ENCODE measurements at places on chromosomes 1 and 21.

DNA sequence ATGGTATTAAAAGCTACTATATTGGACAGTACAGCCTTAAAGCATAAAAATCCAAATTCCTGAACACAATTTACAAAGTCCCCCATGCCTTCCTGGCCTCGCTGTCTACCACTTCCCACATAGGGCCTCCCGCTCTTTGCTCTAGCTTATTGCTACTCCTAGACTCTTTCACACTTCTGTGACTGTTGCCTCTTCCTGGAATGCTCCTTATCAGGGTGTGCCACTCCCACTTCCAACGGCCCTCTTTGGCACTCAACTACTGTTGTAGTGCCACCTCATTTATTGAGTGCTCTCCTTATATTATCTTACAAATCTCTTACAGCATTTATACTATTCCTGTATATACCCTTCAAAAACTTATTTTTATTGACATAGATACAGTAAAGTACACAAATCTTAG, 4.8 kb downstream of the SARS1 start:
- DNase-seq = no peak

- DNase-seq = no peak
Observed at GRCh38 chr1:2192031-2192995, 2.3 kb downstream of the FAAP20 start.

DNA sequence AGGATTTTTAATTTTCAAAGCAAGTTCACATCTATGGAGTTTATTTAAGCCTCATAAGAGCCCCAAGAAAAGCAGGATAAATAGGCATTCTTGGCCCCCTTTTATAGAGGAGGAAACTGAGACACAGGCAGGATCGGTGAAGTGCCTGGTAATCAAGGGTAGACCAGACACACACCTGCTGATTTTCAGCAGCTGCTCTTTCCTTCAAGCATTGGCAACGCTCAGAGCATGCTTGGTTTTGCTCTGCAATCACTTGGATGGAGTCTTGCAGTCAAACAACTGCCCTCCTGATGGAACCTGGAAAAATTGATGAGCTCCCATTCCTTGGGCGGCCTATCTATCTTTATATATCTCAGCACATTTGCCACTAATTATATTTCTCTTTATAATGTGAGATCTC, 478.9 kb upstream of the CAMK1G start:
- no peak for DNase-seq

GRCh38 chr1:67308136-67308535, 463 bp downstream of the IL12RB2 start:
- DNase-seq = no peak

DNA sequence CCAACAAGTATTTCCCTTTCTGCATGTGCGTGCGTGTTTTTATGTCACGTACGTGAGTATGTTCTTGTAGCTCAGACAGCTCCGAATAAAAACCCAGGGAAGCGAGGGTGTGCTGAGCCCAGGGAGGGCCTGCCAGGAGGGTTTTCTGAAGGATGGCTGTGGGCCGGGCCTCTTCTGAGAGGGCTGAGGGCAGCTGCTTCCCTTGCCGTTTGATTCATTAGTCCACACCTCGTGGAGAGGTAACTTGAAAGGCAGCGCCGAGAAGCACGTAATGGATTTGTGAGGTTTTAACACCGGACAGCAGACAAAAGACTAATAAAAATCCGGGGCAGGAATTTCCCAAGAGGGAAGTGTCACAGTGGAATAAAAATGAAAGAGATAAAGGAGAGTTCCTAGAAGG, 29.5 kb downstream of the CD247 start:
- no peak for DNase-seq

GRCh38 chr1:94270801-94271203, 33.4 kb upstream of the ARHGAP29 start:
- DNase-seq = no peak

DNA sequence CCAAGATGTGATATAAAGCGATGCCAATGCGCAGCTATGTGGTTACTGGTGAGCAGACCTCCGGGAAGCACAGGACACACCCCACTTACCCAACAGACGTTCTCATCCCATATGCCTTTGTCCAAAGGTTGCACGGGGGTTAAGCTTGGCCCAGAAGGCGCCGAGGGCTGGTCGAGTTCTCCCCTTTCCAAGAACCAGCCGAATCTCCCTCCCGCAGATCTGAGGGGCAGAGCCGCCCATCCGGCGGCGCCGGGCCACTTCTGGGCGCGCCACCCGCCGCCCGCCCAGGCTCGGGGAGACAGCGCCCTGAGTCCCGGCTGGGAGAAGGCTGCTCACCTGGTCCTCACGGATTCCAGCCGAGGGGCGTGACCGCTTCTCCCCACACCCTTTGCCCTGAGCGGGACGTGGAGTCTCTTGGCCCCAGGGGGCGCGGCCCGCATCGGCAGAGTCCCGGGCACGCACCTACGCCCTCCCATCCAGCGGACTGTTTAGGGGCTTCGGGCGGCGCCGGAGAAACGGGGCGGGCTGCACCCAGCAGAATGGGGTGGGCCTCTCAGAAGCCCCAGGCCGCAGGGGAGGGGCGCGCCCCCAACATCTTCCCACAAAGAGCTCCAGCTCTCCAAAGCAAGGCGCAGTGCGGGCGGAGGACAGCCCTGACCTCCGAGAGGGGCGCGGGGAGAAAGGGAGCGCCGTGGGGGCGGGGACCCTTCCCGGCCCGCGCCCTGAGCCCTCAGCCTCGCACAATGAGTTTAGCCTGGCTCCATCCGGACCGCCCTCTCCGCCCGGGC, 615 bp downstream of the GPR161 start:
- peak; percentile 85 for DNase-seq

DNA sequence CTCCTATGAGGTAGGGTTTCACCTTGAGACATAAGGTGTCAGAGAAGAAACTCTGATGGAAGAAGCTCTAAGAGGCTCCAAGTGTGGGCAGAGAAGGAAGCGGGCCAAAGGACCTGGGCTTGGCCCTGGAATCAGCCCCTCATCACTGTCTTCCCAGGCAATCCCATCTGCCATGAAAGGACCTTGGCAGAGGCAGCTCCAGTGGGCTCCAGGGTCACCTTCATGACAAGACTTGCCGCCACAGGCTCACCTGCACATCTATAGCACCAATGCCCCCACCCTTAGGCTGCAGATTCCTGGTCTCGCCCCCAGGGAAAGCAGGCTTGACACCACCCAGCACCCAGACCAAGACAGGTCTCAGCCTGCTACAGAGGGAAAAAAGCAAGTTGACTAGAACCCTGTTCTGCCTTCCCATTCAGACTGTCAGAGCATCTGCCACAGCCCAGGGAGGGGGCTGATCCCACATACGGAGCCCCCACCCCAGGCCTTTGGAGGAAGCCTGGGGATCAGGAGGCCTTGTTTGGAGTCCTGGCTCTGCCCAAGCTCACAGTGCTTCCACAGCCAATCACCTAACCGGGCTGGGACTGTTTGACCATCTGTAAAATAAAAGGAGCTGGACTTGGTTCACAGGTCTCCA, 490 bp upstream of the FAM110D start:
- no peak for DNase-seq

DNA sequence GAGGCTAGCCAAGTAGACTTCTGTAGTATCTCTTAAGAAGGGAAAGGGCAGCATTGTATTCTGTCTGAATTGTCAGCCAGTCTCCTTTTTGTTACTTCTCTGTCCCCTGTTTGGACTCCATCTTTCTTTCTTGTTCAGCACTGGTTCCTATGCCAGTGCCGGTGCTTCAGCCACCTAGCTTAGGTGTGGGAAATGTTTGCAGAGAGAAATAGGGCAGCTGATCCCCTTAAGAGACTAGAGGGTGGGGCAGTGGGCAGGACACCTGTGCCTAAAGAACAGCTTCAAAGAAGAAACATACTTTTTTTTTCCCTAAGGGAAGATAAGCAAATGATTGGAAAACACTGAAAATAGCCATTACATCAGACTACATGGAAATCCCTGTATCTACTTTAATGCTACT, 113.0 kb downstream of the POU2F1 start:
- no peak for DNase-seq

DNA sequence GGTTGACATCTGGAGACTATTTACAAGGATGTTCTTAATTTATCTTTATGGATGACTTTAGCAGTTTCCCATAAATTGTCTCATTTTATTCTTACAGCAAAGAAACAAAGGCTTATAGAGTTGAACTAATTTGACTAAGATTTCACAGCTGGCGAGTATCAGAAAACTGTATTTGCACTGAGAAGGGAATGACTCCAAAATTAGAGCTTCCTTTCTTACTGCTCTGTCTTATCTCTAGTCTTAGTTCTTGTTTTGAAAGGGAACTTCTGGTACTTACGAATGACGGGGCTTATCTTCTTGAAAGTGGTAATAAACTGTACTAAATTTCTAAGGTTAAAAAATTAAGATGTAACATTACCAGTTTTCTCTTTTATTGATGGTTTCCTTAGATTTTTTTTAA, 13.6 kb downstream of the CNST start:
- DNase-seq = no peak

DNA sequence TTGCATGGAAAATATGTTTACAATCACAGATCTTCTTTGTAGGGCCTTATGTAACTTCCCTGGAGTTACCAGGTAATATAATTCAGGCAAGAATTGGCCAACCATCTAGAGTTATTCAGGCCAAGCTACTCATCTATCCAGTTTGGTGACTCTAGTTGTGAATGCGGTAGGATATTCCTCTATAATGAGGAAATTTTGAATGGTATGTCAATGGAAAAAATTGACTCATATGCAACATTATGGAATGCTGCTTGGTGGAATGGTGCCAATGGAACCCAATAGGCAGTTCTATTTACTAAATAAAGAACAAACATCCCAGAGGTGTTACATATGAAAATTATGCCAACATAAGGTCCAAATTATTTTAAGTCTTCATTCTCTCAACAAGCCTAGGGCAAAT, 5.6 kb upstream of the TNFSF18 start:
- no peak for DNase-seq

DNA sequence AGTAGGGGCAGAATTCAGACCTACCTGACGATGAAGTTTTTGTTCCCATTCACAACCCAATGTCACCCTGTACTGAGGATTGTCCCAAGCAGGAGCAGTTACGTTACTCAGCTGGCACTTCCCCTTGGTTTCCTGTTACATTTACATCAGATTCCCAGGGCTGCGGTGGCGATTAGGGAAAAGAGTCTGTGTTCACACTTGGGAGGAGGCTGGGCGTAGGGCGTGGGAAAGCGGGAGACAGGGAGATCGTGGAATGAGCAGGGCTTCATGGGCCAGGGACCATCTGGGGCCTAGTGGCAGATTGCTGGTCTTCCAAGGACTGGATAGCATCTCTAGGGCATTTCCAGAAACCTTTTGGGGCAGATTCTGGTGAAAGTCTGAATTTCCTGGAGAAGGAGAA, 39.0 kb downstream of the TBX19 start:
- no peak for DNase-seq

DNA sequence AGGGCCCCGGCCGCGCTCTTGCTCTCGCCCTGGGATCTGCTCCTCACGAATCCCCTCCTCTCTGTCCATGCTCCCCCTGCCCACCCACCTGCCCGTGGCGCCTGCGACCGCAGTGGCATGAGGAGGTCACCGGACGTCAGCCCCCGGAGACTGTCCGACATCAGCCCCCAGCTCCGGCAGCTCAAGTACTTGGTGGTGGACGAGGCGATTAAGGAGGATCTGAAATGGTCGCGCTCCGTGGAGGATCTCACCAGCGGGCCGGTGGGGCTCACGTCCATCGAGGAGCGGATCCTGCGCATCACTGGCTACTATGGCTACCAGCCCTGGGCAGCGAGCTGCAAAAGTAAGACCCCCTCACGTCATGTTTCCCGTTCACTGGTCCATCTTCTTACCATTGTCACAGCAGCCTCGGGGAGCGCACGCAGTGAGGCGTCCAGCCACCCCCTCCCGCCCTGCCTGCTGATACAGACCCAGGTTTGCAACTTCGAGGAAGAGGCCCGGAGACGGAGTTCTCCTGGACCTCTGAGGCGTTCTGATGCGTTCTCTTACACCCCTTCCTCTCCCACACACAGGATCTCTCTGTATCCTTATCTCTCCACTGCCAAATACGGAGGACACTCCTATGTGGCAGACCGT, 1.1 kb downstream of the SLC35F3 start:
- no peak for DNase-seq

- DNase-seq = no peak
Observed at GRCh38 chr1:59215766-59216291, 81.1 kb upstream of the FGGY start.

DNA sequence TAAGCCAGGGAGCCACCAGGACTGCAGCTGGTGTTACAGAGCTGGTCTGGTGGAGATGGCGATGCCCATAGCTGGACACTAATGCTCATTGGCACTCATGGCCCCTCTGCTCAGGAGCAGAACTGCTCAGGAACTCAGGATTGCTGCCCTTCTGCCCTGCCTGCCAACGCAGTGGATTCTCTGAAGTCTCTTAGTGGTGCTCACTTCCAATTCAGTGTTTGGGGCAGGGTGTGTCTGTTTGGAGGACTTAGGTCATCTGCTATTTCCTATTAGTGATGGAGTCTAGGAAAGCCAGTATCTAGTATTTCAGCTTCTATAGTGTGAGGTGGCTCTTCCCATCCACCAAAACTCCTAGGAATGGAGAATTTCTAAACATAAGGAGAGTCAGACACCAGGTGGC, 29.1 kb downstream of the S100A10 start:
- no peak for DNase-seq

DNA sequence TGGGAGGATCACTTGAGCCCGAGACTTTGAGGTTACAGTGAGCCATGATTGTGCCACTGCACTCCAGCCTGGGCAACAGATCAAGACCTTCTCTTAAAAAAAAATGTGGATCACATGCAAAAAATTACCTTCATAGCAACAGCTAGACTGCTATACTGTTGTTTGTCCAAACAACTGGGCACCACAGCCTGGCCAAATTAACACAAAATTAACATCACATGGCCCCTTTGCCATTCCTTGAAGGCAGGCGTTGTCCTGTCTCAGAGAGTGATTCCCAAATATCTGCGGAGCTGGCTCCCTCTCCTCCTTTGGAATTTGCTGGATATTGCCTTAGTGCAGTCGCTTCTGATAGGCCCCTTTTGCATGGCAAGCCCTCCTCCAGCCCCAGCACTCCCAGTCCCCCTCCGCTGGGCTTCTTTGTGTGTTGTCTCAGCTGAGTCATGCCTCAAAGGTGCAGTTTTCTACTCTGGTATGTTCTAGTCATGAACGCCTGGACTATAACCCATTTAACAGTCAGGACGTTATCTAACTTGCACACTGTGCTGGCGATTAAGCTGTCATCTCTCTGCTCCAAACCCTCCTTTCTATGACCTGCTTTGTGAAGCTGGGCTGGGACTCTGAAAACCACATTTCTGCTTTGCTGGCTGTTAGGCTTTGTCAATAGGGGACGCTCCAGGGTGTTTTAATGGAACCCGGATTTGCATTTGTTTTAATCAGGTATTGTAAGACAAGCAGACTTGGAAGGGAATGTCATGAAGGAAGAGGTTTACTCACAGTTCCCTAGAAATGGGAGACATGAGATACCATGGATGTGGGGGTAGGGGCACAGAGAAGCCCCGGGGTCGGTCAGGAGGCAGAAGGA, 20.1 kb upstream of the HPCAL4 start:
- no peak for DNase-seq

- DNase-seq = no peak
Observed at GRCh38 chr1:208714323-208714722, 470.1 kb upstream of the PLXNA2 start.

- no peak for DNase-seq
Observed at GRCh38 chr21:17967319-17967718, 148.2 kb upstream of the C21orf91 start.

Data from right kidney (tissue), 9 donors.